BJ (cell line): ENCODE measurements at places on chromosomes 12 and 14.

DNA sequence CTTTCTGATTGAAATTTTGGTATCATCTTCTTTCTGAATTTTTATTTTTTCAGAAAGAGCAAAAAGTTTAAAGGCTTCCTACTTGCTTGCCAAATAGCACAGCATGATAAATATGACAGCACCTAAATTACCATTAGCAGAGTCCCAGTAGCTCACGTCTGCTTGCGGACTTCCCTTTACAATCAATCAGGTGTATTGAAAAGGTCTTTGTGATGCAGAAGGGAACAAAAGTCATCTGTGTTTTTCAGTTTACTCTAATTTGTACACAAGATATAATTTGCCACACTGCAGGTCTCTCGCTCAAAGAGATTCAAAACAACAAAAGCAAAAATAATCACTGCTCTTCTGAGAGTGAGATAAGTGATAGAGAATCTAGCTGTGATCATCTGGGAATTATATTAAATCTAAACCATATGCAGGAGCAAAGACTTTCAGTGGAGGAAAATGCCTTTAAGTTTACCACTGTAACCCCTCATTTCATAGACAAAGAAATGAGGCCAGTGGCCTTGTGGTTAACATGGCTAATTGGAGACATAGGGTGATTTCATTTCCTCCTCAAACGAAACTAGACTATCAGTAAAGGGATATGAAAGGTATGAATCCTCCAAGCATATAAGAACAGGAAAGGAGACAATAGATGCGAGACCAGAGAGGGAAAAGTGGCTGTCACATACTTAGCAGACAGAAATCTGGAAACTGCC lies 240.8 kb upstream of the TMPO start:
- no peak for DNase-seq

- DNase-seq: no peak
Observed at GRCh38 chr12:104729091-104729490, 229.0 kb downstream of the SLC41A2 start.

DNA sequence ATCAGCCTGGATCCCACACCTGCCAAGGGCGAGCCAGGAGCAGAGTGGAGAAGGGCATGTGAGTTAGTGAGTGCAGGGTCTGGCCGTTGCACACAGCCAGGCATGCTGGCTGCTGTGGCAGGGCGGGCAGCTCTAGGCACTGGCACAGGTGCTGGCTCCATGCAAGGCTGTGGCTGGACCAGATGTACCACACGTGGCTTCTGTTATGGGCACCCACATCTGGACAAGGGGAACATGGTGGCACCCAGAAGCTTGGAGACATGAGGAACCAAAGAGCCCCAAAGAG lies 20.1 kb downstream of the SERPINA3 start:
- no peak for DNase-seq

GRCh38 chr12:79454338-79454843 lies 236.4 kb downstream of the PAWR start:
- no peak for DNase-seq

DNA sequence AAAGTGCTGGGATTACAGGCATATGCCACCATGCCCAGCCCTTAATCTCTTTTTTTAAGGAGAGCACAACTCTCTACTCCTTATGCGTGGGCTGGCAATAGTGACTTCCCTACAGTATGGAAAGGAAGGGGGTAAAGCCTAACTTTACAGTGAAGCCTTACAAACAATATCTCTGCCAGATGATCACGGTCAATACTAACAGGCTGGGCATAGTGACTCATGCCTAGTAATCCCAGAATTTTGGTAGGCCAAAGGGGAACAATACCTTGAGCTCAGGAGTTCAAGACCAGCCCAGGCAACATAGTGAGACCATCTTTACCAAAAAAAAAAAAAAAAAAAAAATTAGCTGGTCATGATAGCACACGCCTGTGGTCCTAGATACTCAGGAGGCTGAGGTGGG lies 5.6 kb downstream of the PYM1 start:
- no peak for DNase-seq

DNA sequence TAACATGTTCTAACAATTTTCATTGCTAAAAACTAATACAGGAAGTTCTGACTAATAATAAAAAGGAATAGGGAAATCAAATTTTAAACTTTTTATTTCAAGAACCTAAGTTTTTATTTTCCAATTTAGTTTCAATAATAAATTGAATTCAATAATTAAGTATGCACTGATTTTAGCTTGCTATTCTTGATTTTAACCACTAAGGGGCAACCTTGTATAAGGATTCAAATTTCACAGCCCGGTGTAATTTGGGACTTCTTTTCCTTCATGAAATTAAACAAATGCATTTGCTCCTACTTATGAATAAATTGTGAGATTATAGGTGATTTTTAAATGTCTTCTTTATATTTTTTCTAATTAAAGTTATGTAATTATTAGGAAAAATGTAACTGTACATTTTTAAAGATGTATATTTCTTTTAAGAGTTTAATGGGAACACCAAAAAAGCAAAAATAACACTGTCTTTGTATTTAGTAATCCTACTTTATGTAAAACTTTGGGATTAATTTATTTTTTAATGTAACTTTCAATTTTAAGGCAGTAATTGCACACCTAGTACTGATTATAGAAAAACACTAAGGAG lies 241.4 kb upstream of the PDZRN4 start:
- no peak for DNase-seq

DNA sequence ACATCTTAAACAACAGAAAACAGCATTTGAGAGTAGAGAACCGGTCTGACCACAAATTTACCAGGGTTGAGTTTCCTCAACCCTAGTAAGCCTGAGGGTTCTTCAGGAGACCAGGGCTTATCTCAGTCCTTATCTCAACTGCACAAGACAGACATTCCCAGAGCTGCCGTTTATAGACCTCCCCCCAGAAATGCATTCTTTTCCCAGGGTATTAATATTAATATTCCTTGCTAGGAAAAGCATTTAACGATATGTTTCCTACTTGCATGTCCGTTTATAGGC lies 12.3 kb downstream of the TMEM117 start:
- no peak for DNase-seq

DNA sequence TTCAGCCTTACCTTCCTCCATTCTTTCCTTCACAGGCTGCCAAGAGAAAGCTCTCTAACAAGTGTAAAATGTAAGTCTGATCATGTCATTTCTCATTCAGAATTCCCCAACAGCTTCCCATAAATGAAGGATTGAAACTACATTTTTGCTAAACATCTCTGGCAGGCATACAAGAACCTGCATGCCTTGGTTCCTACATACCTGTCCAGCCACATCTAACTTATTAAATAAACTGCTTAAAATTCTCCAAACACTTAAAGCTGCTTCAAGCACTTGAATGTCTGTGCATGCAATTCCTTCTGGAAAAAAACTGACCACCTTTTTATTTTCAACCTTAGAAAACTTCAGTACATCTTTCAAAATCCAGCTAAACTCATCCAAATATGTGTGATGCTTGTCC lies 84.4 kb upstream of the DCN start:
- no peak for DNase-seq

GRCh38 chr14:68293404-68293803 lies 473.8 kb downstream of the RAD51B start:
- DNase-seq: no peak

DNA sequence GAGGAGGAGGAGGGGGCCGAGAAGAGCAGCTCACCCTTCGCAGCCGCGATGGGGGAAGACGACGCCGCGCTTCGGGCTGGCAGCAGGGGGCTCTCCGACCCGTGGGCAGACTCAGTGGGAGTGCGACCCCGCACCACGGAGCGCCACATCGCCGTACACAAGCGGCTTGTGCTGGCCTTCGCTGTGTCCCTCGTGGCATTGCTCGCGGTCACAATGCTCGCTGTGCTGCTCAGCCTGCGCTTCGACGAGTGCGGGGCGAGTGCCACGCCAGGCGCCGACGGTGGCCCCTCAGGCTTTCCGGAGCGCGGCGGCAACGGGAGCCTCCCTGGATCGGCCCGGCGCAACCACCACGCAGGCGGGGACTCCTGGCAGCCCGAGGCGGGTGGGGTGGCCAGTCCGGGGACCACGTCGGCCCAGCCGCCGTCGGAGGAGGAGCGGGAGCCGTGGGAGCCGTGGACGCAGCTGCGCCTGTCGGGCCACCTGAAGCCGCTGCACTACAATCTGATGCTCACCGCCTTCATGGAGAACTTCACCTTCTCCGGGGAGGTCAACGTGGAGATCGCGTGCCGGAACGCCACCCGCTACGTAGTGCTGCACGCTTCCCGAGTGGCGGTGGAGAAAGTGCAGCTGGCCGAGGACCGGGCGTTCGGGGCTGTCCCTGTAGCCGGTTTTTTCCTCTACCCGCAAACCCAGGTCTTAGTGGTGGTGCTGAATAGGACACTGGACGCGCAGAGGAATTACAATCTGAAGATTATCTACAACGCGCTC lies 745 bp downstream of the TRHDE start:
- DNase-seq: no peak

- DNase-seq: no peak
Observed at GRCh38 chr12:70933133-70933532, 12.6 kb upstream of the PTPRR start.

DNA sequence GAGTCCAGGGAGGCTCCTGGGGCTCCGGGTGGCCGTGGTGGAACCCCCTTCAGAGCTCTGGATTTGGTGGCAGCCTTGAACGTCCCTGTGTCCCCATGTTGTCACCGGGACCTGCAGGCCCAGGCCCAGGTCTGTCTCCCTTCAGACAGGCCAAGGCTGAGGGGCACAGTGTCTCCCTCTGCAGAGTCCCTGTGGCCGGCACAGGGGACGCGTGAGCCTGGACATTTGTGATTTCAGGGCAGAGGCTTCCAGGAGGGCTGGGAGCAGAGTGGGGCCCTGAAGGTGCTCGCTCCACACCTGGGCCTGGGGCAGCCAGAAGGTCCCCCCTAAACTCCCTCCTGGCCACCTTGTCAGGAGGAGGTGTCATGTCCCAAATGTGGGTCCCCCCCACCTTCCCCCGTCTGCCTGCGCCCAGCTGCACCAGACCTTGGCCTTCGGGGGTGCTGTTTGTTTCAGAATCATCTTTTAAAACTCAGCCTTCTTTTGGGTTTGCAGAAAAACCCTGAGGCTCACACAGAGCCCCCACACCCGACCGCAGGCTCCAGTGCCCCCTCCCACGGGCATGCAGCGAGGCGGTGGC lies 47.6 kb downstream of the KIF26A start:
- no peak for DNase-seq

DNA sequence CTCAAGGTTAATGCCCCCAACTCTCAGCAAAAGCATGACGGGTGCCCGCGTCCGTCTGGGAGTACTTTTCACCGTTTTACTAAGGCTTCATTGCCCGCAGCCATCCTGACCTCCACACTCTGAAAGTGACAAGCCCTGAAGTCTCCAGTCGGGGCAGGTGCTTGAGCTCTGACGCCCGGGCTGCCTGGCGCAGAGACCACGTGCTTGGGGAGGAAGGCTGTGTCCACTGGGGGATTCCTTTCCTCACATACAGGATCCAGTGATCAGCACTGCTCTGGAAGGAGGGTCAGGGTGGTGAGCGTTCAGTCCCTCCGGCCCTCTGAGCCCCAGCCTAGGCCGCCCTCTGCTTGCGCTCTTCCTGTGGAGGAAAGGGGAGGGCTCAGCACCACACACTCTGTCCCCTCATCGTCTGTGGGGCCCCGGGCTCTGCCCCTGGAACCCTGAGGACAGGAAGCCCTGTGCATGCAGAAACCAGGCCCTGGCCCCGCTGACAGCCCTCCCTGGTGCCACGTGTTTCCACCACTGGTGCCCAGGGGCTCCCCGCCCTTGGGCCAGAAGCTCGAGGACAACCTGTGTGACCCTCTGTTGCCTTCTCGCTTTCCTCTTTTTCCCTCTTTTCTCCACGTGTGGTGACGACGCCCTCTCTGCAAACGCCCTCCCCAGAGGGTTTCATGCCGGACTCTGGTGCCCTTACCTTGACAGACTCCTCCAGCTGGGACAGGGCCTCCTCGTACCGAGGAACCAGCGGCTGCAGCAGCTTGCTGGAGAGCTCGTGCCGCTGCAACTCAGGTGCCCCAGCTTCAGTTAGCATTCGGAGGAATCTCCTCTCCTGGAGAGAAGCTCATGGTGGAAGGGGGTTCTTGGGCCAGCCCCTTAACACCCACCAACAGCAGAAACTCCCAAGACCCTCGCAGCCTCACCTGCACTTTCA lies 4.9 kb downstream of the DDX51 start:
- no peak for DNase-seq

DNA sequence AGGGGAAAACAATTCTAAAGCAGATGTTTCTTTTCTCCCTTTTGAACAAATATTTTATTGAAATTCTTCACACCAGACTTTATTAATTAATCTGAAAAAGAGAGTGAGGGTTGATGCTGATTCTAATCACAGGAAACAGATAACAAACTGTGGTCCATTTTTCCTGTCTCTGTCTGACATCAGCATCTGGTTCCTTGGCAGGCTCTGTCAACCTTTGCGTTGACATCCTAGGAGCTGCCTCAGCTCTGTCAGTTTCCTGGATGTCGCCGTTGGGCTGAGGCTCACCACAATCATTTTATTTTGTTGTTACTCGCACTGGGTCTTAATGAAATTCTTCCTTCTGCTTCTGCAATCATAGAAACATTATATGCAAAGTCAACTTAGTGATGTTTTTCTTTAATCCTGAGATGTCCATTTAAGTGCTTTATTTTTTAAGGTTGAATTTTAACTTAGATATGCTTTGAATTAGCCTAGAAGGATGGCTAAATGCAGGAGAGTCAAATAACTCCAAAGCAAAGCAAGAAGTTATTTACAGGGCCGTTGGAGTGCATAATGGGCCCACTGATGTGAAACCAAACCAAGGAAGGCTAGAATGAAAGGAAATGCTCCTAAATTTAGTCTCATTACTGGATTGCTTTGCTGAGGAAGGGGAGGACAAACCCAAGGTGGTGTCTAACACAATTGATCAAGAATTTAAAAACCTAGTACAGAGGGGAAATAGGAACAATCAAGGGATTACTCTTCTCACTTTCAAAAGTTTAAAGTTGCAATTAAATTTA lies 542.4 kb downstream of the FLRT2 start:
- DNase-seq: no peak

DNA sequence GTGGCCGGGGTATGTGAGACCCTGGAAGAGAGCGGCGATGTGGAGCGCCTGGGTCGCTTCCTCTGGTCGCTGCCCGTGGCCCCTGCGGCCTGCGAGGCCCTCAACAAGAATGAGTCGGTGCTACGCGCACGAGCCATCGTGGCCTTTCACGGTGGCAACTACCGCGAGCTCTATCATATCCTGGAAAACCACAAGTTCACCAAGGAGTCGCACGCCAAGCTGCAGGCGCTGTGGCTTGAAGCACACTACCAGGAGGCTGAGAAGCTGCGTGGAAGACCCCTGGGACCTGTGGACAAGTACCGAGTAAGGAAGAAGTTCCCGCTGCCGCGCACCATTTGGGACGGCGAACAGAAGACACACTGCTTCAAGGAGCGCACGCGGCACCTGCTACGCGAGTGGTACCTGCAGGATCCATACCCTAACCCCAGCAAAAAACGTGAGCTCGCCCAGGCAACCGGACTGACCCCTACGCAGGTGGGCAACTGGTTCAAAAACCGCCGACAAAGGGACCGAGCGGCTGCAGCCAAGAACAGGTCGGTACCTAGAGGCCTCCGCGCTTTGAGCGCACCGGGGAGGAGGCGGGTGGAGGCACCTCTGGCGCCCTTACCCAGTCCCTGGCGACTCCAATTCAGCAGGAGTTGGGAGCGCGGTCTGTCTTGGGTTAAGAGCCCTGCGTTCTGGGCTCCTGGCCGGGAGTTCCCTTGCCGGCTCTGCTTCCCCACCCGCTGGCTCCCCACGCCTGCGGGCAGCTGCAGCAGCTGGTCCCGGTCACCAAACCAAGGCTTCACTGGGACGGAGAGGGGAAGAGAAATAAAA lies 700 bp downstream of the SIX6 start:
- no peak for DNase-seq

GRCh38 chr14:24818058-24818822 lies 184.2 kb upstream of the GZMB start:
- no peak for DNase-seq

GRCh38 chr12:126607157-126607556 lies 1541.9 kb downstream of the AACS start:
- DNase-seq: no peak

GRCh38 chr12:14261861-14262260 lies 103.6 kb upstream of the ATF7IP start:
- DNase-seq: no peak
